ENCODE measurements at places on chromosomes 5 and 9.

- no peak for DNase-seq
Measured at GRCh38 chr9:134833294-134833880, 47.2 kb upstream of the FCN2 start.

GRCh38 chr5:157816682-157817386, 42.1 kb downstream of the CLINT1 start:
- no peak for DNase-seq

DNA sequence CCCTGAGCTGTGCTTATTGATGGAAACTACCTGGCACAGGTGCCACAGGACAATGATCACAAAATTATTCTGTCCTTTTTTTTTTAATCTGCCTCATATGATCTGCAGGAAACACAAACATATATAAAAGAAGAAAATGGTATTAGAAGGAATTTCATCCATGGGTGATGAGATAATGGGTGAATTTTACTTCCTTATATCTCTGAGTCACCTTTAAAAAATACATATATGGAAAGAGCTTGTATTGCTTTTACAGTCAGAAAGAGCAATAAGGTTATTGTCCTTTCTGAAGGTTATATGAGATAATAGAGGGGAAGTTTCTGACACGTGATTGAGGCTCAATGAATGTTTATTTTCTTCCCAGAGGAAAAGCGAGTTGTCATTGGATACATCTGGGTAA, 31.6 kb downstream of the NEURL1B start:
- DNase-seq: no peak

DNA sequence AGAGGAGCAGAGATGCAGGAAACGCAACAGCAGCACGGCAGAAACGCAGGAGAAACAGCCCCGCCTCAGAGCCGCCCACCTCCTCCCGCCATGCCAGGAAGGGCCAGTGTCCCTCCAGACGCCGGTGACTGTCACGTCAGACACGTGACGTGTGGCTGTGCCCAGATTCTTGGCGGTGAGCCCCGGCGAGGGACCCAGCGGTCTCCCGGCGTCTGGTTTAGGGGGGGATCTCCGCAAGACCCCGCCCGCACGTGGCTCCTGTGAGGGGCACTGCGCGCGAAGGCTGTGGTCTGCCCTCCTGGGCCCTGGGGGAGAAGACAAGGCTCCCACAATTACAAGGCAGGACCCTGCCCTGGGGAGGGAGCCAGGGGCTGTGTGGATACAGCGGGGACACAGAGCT, 2.4 kb upstream of the LCN8 start:
- DNase-seq: no peak

DNA sequence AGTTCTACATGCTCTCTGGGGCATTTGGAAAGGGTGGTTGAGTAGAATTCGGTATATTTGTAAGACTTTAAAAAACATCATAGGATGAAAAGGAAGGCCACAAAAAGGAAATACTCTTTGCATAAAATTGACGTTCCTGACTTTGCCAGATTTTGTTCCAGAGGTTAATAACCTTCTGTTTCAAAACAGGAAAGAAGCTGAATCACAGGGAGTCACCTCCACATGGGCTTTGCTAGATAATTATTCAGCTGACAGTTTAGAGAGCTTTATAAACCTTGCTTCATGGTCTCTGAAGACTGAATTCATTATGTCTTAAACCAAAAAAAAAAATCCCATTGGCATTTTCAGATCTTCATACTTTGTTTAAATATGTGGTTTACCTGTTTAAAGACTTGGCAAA, 203.7 kb downstream of the SEMA6A start:
- DNase-seq: no peak

DNA sequence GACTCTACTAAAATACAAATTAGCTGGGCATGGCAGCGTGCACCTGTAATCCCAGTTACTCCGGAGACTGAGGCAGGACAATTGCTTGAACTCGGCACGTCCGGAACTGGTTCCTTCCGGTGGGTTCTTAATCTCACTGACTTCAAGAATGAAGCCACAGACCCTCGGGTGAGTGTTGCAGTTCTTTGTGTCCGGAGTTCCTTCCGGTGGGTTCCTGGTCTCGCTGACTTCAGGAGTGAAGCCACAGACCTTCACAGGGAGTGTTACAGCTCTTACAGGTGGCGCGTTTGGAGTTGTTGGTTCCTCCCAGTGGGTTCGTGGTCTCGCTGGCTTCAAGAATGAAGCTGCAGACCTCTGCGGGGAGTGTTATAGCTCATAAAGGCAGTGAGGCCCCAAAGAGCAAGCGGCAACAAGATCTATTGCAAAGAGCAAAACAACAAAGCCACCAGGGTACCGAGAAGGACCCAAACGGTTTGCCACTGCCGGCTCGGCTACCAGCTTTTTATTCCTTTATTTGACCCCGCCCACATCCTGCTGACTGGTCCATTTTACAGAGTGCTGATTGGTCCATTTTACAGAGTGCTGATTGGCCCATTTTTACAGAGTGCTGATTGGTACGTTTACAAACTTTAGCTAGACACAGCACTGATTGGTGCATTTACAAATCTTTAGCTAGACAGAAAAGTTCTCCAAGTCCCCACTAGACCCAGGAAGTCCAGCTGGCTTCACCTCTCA, 28.6 kb upstream of the SLC6A19 start:
- no peak for DNase-seq

Measured in fibroblast of skin of left biceps (primary cell).